ENCODE measurements at places on chromosomes 1 and 21. TPM values are rescaled to one million over a fixed set of nuclear protein-coding genes. Genes with fewer than 3 reads are reported as not detected.

Gene ADCY10
- not detected for total RNA-seq

Gene DIO1
- not detected for total RNA-seq

Gene CLCNKA
- total RNA-seq, result not detected

Gene TCHHL1
- total RNA-seq, result not detected

Gene OR2AK2
- total RNA-seq, result not detected

Gene FLG
- total RNA-seq, result 0.35 TPM

Gene ANKRD35
- total RNA-seq, result not detected

Gene MRPL39
- total RNA-seq, result 79.0 TPM

Gene GJA5
- total RNA-seq, result 0.41 TPM

Gene OR6Y1
- not detected for total RNA-seq

Gene AGO3
- 8.9 TPM for total RNA-seq

Gene CDK11B
- total RNA-seq, result 4.7 TPM

Gene HENMT1
- not detected for total RNA-seq

Gene EDARADD
- 1.1 TPM for total RNA-seq

Gene TNFSF4
- 0.21 TPM for total RNA-seq

Gene MYOG
- total RNA-seq, result not detected

Gene AVPR1B
- total RNA-seq, result not detected

Gene ZNF683
- not detected for total RNA-seq

Gene FCGR3A
- total RNA-seq, result not detected

Gene C1orf105
- total RNA-seq, result not detected

Gene TRAF5
- total RNA-seq, result 2.9 TPM

Gene NBPF26
- 12.1 TPM for total RNA-seq

Gene CD2
- total RNA-seq, result not detected

Gene OR2L5
- total RNA-seq, result not detected

Gene GPR52
- total RNA-seq, result not detected

Gene KISS1
- not detected for total RNA-seq

Gene PCP4
- total RNA-seq, result not detected

Gene EPHX1
- 106 TPM for total RNA-seq

Gene ABCA4
- 1.1 TPM for total RNA-seq

Gene SPAG17
- 0.45 TPM for total RNA-seq

Gene ITLN1
- total RNA-seq, result not detected

Gene RGS16
- total RNA-seq, result not detected

Gene ACKR1
- total RNA-seq, result not detected

Gene IL19
- total RNA-seq, result not detected

Gene KAZN
- total RNA-seq, result 1.6 TPM

Gene ANXA9
- 0.04 TPM for total RNA-seq

Gene APOBEC4
- not detected for total RNA-seq

Gene MROH7
- total RNA-seq, result not detected

Gene ZNHIT6
- 8.4 TPM for total RNA-seq

Gene SPATA46
- total RNA-seq, result not detected

Gene EXTL1
- not detected for total RNA-seq

Gene DISP1
- total RNA-seq, result 3.8 TPM

Gene HCRTR1
- not detected for total RNA-seq

Gene FCGR1A
- not detected for total RNA-seq

Gene ADAM30
- not detected for total RNA-seq

Gene CLCN6
- 1.8 TPM for total RNA-seq

Gene PTGER3
- 2.4 TPM for total RNA-seq

Gene LCE6A
- not detected for total RNA-seq

Gene TRPM2
- 0.89 TPM for total RNA-seq

Gene PAQR6
- 1.0 TPM for total RNA-seq

Data from H4 (cell line).